ENCODE measurements at places on chromosomes 6 and 20. TPM values are rescaled to one million over a fixed set of nuclear protein-coding genes. Genes with fewer than 3 reads are reported as not detected.

MYBL2 gene
- 8.1 TPM for total RNA-seq

DNA sequence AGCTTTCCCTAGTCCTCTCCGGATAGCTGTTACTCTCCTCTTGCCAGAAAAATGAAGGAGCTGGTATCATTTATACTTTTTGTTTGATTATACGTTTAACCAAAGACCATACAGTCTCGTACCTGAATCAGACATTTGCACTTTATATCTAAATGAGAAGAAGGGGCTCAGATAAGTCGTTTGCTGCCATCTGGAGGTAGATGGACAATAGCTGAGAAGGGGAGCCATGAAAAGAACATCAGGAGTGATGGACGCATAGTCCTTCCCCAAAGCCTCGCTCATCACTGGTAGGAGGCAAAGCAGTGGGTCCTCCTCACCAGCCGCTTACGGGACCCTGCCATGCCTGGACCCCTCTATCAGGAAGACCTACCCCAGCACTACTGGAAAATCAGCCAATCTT, 45.4 kb downstream of the RPF2 start:
- H3K27me3 ChIP-seq = no peaks in the 10 kb centered on the region
- H3K27ac ChIP-seq = no peak overlapping the region
- peaks cover 17% of the 10 kb centered on the region for H3K36me3 ChIP-seq
- DNase-seq = no peak
- no peaks in the 10 kb centered on the region for H3K4me1 ChIP-seq

GRCh38 chr6:71737953-71738352, 148.4 kb upstream of the RIMS1 start:
- H3K36me3 ChIP-seq = no peaks in the 10 kb centered on the region
- no peak overlapping the region for H3K27ac ChIP-seq
- no peak overlapping the region for H3K4me3 ChIP-seq
- H3K4me1 ChIP-seq = 0 out of 2 replicates have a peak, but pooled peaks cover 8% of the 10 kb centered on the region

GRCh38 chr6:15255909-15256395, 10.1 kb downstream of the JARID2 start:
- H3K27ac ChIP-seq = no peak overlapping the region
- no peak overlapping the region for H3K4me3 ChIP-seq
- H3K4me1 ChIP-seq = peaks cover 27% of the 10 kb centered on the region
- H3K36me3 ChIP-seq = 0 out of 2 replicates have a peak, but pooled peaks cover 3% of the 10 kb centered on the region
- H3K27me3 ChIP-seq = no peaks in the 10 kb centered on the region

GRCh38 chr6:22880686-22881433, 311.5 kb downstream of the HDGFL1 start:
- DNase-seq = peak; percentile 92
- peak overlapping the region; percentile 54 for H3K4me3 ChIP-seq
- H3K36me3 ChIP-seq = no peaks in the 10 kb centered on the region
- no peaks in the 10 kb centered on the region for H3K27me3 ChIP-seq
- H3K27ac ChIP-seq = peak overlapping the region; percentile 78
- peaks cover 56% of the 10 kb centered on the region for H3K4me1 ChIP-seq

GRCh38 chr6:149060300-149060984, 257.1 kb upstream of the TAB2 start:
- no peak overlapping the region for H3K27ac ChIP-seq
- no peak for DNase-seq
- H3K4me3 ChIP-seq = no peak overlapping the region
- no peaks in the 10 kb centered on the region for H3K27me3 ChIP-seq

- no peak for DNase-seq
- H3K4me1 ChIP-seq = no peaks in the 10 kb centered on the region
- no peaks in the 10 kb centered on the region for H3K36me3 ChIP-seq
- no peaks in the 10 kb centered on the region for H3K27me3 ChIP-seq
- H3K27ac ChIP-seq = no peak overlapping the region
- no peak overlapping the region for H3K4me3 ChIP-seq
These were observed 24.0 kb downstream of the AAR2 start for GRCh38 chr20:36260316-36260715.

Measured in GM23248 (cell line).